ENCODE measurements at places on chromosomes 3 and 15.

DNA sequence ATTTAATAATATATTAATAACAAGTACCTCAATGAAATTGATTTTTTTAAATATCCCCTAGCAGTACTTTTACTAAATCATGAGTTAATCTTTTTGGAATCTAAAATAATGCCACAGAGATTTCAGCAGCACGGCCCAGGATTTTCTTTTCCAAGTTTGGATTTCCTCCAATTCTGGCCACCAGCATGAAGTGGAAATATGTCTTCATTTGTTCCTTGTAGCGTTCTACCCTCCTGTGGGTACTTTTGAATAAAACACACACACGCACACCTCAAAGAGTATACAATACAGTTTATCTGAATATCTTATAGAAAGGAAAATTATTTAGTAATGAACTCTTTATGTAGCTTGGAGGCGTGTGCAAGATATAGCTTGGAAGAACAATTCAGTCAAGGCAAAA is 125.1 kb upstream of the STT3B start:
- DNase-seq = no peak

DNA sequence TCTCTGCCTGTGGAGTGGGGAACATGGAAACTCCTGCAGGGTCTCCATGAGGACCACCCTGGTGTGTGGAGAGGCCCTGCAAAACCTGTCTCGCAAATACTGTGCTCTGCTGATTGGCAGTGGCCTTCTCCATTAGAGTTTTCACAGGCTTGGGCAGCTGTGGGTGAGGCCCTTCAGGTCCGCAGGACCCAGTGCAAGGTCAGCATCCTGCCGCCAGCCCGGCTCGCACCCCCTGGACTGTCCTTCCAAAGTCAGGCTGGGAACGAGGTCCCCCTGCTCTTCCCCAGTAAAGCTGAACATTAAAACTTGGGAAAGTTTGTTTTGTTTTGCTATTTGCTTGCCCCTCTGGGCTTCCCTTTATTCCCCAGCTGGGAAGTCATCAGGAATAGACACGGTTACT is 85.0 kb upstream of the PLXNA1 start:
- DNase-seq = no peak

GRCh38 chr3:61682671-61683548 is 121.5 kb downstream of the PTPRG start:
- DNase-seq = no peak

DNA sequence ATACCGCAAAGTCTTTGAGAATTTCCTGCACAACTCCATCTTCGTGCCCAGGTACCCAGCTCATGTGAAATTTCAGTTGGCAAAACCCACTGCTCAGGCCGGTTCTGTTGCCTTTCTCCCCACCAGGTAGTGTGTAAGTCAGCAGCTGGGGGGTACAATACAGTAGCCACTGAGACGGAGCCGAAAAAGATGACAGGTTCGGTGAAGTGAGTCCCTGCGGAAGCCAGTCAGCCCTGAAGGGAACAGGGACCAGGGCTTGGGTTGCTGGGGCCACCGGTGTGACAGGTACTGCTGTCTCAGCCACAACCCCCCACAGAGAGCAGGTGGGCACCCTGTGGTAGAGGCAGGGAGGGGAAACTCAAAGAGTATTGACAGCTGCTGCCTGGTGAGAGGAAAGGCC is 90.8 kb downstream of the PGPEP1L start:
- DNase-seq = no peak

- no peak for DNase-seq
Measured at GRCh38 chr3:159760046-159760445, 228.6 kb upstream of the IL12A start.

GRCh38 chr3:127608362-127608718 is 10.1 kb downstream of the MCM2 start:
- DNase-seq = no peak

DNA sequence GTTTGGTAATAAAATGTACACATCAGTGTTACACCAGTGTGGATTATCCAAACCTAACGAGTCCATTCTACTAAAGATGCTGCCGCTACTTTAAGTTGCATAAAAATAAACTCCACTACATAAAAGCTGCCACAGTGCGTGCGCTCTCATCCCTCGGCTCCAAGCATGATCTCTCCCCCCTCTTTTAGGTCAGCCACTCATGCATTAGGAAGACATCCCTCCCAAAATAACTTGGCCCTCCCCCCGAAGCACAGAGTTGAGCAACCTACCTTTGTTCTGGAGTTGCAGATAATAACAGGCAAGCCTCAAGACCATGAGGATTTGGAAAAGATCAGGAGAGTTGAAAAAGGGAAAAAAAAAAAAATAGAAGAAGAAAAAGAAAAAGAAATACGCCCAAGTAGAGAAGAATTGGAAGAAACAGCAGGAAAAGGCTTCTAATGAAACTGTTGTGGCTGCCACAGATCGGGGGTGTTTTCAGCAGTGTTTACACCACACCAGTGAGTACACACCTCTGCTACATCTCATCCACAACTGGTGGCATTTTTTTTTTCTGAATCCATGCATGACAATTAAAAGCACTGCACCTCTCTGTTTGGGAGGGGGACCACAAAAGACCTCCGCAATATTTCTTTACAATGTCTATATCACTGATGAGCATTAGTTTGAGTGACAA is 339.2 kb downstream of the FOXP1 start:
- no peak for DNase-seq

- no peak for DNase-seq
Measured at GRCh38 chr15:78087951-78088772, 4.2 kb upstream of the SH2D7 start.

- DNase-seq = no peak
Measured at GRCh38 chr3:160956785-160957184, 148.4 kb downstream of the B3GALNT1 start.

DNA sequence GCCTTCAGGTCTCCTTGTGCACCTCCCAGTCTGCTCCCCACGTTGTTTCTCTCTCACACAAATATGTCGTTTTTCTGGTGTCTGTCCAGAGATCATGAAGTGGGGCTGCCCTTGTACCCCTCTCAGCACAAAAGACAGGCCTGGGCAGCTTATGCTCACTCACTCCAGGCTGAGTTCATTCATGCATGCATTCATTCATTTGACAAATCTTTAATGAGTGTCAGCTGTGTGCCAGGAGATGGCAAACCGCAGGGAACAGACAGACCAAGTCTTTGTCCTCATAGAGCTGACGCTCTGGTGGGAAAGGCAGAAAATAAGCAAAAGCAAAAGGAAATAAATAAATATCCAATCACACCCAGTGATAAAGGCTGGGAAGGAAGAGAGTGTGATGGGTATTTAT is 7.6 kb upstream of the TRH start:
- no peak for DNase-seq

DNA sequence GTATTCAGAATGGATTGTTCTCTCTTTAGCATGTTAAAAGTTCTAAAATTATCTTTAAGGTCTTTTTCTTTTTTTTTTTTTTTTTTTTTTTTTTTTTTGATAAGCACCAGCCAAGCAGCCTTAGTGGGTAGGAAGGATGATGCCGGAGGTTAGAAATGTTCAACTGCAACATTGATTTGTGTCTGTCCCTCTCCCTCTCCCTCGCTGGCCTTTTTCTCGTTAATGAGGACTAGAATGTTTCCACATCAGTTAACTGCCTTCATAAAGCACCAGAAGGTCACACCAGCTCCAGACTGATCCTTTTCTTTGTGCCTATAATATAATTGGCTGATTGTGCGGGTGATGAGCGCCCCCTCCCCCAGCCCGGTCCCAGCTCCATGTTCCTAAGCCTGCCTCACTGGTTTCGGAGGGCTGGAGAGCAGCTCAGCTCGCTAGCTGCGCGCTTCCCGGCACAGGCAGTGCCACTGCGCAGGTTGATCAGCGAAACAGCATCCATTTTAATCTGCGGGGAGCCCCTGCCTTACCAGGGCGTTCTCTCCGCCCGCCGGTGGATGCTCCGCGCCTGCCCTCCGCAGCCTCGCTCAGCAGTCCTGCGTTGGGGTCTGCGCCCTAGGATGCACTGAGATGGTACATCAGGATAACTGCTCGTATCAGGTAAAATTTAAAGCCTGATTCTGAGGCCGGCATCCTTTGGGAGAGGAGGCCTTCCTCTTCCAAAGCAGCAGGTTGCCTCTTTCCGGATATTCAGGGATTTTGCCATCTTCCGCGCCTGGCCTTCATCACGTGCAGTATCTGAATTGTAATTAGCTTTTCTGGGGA is 148.9 kb upstream of the IL12A start:
- no peak for DNase-seq

DNA sequence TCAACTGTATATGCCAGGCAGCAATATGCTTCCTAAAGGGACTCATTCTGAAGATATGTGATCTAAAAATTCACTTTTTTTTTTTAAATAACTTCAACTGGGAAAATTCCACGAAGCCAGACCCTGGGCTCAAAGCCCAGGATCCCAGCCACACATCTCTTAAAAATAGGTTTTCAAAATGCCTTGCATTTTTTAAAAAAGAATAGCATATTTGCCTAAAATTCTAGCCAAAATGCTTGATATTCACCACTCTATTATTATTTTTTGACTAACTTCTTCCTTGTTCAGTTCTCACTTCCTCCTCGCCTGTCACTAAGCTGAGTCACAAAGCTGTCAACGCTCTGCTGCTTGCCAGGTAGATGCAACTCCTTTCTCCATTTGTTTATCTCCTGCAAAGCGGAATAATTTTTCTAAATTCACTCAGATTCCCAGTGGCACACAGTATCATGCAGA is 28.0 kb upstream of the VGLL4 start:
- DNase-seq = no peak

- DNase-seq = no peak
Measured at GRCh38 chr3:71240034-71240433, 343.5 kb downstream of the FOXP1 start.

DNA sequence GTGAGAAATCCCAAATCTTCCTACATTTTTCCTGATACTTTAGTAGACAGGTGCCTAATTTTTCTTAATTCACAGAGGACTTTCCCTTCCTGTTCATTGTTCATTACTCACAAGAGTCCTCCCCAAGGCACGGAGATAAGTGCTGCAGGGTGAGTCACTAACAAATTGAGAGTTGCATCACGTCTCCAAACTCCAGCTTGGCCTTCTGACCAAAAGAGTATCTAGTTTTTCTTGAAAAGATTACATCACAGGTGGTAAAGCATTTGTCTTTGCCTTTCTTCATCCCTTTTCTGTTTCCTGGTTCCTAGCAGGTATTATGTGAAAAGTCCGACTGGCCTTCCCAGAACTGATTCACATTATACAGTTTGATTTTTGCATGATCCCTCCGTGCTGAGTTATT is 24.9 kb upstream of the RASGRP1 start:
- DNase-seq = no peak

- DNase-seq = no peak
Measured at GRCh38 chr3:169666376-169667165, 3.1 kb upstream of the MECOM start.

DNA sequence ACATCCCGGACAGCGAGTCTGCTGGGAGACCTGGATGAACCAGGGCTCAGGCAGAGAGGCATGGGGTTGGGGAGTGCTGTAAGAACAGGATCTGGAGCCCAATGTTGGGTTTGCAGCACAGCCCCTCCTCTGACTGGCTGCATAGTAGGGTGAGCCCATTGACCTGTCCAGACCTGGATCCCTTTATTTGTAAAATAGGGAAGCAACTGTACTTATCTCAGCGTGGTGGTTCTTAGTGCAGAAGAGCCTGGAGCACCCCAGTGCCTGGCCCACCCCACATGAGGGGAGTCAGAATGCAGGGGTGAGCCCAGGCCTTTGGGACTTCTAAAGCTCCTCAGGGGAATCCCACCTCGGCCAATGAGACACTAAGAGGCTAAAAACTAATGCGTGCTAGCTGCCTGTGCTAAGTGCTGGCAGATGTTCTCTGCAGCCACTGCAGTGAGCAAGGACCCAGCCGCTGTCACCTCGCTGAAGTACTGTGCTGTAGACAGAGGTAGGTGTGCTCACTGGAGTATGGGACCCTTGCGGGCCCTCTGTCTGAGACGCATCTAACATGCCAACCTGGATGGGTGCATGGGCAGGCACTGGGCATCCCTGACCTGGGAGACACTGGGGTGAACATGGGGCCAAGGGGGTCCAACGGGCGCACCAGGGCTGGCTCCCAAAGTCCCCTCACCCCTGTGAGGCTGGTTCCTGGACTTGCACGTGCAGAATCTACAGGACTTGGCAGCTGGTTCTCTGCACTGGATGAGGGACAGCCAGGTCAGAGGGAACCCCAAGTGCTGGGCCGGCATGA is 95.6 kb downstream of the ATP10A start:
- no peak for DNase-seq

- peak; percentile 3 for DNase-seq
Measured at GRCh38 chr3:88059380-88060170, 520 bp downstream of the ZNF654 start.

GRCh38 chr15:42345504-42345903 is 13.8 kb upstream of the CAPN3 start:
- no peak for DNase-seq

DNA sequence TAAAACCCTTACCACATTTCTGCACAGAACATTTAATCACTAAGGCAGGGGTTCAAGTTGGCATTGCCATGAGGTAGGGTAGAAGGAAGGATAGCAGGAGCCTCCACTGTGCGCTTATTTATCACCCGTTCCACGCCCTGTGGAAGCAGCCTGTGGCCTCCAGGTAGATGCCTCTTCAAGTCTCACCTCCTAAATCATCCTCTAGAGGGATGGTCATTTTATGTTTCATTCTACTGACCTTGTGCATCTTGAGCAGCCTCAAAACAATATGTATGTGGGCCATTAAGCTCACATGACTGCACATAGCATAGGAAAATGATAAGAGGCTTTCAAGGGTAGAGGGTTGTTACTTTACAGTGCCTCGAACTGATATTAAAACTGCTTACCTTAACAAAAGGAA is 546.2 kb downstream of the GRM7 start:
- DNase-seq = no peak

- DNase-seq = no peak
Measured at GRCh38 chr15:94296717-94297116, 65.4 kb downstream of the MCTP2 start.

DNA sequence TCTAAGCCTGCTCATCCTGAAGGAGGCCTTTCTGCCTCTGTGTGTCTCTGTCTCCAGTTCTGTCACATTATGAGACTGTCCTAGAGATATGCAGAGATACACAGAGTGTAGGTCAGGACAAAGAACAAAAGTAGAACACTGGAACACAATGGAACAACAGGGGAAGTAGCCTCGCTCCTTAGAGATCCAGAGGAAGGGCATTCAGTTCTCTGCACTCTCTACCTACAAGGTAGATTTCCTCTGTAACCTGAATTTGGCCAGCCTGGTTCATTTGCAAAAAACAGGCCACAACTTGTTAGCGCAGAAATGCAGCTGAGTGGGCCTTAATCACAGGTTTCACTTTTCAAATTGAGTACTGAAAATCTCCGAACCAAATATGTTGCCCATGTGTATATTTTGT is 19.4 kb downstream of the NEK10 start:
- no peak for DNase-seq

DNA sequence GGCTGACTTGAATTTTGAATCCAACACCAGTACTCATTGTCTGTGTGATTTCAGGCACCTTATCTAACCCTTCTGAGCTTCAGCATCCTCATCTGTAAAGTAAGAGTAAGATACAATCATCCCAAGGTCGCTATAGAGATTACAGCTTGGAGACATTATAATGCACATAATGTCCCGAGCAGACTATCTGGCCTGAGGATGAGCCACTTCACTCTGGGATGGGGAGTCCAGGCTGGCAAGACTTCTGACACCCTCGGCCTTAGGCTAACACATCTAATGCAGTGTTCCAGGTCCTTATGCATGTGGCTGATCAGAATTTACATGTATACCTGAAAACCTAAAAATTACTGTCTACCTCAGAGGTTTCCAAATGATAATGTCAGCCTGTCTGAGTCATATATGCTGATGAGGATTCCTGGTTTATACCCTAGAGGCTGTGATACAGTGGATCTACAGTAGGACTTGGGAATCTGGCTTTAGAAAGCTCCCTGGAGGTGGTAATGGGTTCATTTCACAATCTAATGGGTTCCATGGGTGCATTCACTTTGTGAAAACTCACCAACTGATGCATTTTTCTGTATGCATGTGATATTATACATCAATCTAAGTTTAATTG is 229.0 kb upstream of the SLCO3A1 start:
- no peak for DNase-seq
